ENCODE measurements at places on chromosomes 13 and 19. TPM values are rescaled to one million over a fixed set of nuclear protein-coding genes. Genes with fewer than 3 reads are reported as not detected.

The TTC9B gene
- polyA plus RNA-seq = not detected

The ZNF584 gene
- polyA plus RNA-seq = 14.2 TPM

The PDX1 gene
- not detected for polyA plus RNA-seq

The ATP12A gene
- 29.3 TPM for polyA plus RNA-seq

The C1QTNF9 gene
- polyA plus RNA-seq = 0.22 TPM

- no peak for DNase-seq
Measured at GRCh38 chr13:105952233-105952972, 583.1 kb downstream of the EFNB2 start.

DNA sequence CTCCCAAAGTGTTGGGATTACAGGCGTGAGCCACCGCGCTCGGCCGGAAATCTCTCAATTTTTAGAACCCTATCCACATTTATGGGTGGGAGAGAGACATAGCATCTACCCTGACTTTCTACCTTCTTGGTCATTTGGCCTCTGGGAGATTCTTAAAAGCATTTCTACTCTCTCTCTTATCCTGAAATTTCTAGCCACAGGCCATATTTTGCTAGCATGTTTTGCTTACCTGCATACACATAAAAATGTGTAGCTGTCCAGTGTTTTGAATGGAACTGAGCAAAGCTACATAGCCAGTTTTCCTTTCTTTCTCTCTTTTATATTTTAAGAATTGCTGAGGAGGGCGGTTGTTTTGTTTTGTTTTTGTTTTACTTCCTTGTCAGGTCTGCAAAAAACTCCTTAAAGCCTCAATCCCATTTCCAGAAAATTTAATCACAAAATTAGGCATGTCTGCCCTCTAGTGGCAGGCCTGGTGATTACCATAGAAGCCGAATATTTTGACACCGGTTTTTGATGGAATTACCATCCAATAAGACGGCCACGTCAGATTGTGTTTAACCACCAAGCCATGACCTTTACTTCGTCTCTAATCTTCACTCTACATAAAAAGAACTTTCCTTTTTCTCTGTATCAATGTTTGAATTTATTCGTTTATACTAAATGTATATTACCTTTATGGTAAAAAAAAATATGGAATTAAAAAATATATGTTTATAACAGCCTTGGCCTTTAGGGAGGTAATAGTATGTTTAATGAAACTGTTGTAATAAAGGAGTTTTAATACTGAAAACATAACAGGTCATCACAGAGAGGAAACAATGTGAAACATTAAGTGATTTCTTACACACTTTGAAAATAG is 34.4 kb upstream of the OXGR1 start:
- DNase-seq = peak; percentile 57

- DNase-seq = no peak
Measured at GRCh38 chr13:88068975-88069374, 397.8 kb downstream of the SLITRK5 start.

- no peak for DNase-seq
Measured at GRCh38 chr19:45883881-45884681, 1.9 kb downstream of the IRF2BP1 start.

Data from right renal pelvis (tissue), 4 donors.